ENCODE measurements at places on chromosomes 4 and X.

GRCh38 chrX:145949056-145949455, 131.4 kb downstream of the SLITRK2 start:
- no peak for DNase-seq

- DNase-seq = no peak
Measured at GRCh38 chr4:148574911-148575310, 132.7 kb upstream of the NR3C2 start.

GRCh38 chr4:75886104-75886503, 16.1 kb downstream of the PPEF2 start:
- DNase-seq = no peak

GRCh38 chrX:97787849-97788248, 904.1 kb downstream of the RPA4 start:
- no peak for DNase-seq

DNA sequence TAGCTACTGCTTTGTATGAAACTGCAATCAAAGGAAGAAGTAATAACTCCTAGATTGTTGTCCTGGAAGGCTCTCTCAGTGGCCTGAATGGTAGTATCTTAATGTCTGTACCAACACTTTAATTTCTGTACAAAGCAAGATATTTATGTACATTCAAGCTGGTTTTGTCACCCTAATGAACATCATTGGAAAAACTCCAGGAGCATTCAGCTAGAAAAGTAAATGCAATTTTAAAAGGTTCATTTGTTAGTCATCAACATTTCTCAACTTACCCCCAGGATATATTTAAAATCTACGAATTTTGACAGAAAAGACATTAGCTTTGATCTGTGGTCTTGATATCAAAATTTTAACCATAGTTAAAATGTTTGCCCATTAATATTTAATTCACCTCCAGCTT, 80.0 kb upstream of the FGF13 start:
- DNase-seq = no peak

DNA sequence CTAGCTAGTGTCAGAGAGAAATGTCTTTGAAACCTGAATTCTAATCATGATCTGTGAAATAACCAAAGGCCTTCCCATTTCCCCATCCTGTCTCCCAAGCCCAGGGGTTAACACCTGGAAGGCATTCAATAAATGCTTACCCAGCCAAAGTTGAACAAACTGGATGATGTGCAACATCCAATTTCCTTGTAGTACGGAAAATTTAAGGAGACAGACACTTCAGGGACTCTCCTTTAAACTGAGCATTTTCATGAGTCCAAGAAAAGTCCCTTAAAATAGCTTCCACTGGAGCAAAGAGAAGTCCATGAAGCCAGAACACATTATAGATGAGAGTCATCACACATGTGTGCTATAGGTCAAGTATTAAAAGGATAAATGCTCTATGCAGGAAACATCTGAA, 271.2 kb downstream of the RAB28 start:
- no peak for DNase-seq
